ENCODE measurements at places on chromosomes 3 and 15.

- DNase-seq = no peak
These were observed 44.6 kb downstream of the LDHAL6B start for GRCh38 chr15:59251001-59251845.

GRCh38 chr3:37897763-37898162 lies 36.1 kb downstream of the CTDSPL start:
- no peak for DNase-seq

DNA sequence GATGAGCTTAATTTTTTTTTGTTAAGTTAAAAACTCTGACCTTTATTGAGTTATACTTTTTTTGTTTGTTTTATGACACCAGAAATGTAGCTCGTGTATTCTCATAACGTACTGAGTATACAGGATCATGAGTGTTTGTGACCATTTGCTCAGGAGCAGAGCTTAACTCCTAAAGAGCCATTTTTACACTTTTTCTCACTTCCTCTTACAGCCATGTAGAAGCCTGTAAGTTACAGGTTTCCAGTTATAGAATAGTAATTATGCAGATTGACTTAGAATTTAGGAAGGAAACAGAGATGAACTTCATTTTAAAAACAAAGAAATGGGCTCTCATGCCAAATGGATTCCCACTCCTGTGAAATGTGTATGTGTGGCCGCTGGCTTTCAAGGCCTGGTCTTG lies 151.7 kb downstream of the MCTP2 start:
- no peak for DNase-seq

DNA sequence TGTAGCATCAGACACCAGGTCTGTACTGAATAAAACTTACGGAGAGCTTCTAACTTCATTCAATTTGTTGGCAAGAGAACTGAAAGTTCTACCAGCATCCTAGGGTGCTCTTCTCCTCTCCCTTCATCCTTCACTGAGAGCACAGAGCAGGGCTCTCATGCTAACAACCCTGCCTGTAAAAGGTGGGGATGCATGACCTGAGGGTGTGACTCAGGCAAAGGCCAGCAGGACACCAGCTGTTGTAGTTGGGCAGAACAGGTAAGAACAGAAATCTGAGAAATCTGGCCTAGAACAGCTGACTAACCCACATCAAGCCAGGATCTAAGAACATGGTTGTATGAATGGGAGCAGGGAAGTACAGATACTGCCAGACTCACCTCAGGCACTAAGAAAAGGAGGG lies 64.2 kb downstream of the MYLK start:
- no peak for DNase-seq

DNA sequence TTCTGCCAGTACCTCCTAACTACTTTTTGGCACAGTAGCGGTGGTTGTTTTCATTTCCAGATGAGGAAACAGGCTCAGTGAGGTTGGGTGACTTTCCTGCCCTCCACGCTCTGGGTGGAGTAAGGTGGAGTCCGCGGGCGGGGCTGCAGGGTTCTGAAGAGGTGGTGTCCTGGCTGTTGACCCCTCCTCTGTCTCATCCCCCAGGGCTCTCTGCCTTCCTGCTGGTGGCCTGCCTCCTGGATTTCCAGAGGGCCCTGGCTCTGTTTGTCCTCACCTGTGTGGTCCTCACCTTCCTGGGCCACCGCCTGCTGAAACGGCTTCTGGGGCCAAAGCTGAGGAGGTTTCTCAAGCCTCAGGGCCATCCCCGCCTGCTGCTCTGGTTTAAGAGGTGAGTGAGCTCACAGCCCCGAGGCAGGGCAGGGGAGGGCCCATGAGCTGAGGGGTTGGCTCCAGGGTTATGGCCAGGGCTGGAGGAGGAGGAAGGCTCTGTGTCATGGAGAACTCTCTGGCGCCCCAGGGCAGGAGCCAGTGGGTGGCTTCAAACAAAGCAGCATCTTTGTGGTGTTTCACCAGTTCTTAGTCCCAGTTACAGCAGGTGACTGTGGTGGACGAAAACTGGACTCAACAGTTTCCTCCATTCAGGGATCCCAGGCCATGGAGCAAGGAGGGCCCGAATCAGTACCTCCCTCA lies 10.4 kb downstream of the SLC28A1 start:
- no peak for DNase-seq

- no peak for DNase-seq
These were observed 27.0 kb downstream of the KIF7 start for GRCh38 chr15:89628301-89628700.

DNA sequence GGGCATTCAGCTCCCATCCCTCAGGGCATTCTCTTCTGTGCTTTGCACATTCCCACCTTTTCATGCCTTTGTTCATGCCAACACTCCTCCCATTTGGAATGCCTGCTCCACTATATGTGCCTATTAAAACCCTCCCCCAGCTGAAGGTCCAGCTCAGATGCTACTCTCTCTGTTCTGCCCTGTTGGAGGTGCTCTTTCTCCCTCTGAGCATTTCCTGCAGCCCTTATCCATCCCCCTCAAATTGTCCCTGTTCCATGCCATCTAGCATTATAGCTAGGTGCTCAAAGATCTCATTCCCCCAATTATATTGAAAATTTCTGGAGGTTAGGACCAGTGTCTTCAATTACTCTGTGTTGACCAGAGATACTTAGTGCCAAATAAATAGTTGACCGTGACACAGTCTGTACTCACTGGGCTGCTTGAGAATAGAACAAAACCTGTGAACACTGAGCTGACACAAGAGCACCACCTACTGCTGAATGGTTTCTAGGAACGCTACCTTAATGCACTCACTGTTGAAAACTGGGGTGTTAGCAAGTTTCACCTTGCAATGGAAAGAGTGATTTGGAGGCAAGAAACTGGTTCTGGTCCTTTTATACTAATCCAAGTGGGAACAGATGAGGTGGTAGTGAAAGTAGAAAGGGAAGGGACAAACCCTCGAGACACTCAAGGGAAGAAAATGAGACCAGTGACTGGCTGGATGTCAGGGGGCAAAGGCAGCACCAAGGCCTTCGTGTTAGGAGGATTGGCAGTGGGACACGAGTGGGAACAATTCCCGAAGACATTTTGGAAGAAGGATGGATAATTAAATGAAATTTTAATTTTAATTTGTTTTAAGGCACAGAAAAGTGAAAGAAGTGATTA lies 289.8 kb upstream of the ROPN1 start:
- peak; percentile 14 for DNase-seq

DNA sequence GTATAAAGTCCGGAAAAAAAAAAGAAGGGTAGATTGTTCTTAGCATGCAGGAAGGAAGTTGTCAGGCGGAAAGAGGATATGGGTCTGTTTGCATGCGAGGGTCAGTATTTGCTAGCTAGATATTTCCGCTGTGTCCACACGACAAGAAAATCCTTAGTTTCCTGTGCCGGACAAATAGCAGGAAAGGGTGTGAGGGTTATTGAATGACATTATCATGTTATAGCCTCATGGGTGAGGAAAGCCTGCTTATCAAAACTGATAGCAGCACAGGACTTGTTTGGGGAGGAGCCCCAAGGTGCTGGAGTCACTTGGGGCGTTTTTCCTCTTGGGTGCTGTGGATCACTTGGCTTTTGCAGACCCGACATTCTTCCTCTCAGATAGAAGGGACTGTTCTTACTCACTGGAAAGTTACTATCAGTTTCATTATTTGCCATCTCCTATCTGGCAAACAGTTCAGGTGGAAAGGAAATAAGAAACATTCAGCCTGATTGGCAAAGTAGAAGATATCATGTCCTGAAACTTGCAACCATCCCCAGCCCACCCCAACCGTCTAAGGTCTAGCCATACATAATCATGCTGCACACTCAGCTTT lies 127.2 kb upstream of the DPH6 start:
- peak; percentile 12 for DNase-seq

Measured in activated naive CD4-positive, alpha-beta T cell treated with anti-CD3 and anti-CD28 coated beads for 36 hours (primary cell).